Left hindlimb (tissue), 1 donor: ENCODE measurements at places on chromosomes 1 and 21.

DNA sequence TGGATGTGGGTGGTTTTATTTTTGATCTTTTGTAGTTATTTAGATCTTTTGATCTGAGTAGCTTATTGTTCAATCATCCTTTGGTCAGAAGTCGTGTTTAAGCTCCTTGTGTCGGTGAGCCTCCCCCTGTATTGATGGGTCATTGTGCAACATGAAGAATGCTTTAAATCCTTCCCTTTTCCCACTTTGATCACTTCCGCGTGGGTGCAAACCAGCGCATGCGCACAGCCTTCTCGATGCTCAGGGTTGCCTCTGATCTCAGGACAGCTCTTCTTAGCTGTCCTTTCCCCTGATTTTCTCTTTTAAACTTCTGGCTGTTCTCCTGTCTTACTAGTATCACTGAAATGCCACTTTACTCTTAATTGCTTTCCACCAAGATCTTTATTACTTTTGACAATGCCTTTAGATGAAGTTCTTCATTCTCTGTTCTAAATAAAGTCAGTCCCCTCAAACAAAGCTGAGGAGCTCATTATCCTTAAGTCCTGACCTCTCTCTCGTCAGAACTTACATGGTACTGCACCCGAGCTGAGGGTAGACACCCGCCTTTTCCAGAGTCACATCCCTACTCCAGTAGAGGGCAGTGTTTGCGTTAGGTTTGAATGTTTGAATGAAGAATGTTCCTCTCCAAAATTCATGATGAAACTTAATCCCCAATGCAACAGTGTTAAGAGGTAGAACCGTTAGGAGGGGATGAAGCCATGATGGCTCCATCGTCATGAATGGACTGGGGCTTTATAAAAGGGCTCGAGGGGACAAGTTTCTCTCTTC, 547.9 kb upstream of the TMPRSS15 start:
- DNase-seq = no peak

DNA sequence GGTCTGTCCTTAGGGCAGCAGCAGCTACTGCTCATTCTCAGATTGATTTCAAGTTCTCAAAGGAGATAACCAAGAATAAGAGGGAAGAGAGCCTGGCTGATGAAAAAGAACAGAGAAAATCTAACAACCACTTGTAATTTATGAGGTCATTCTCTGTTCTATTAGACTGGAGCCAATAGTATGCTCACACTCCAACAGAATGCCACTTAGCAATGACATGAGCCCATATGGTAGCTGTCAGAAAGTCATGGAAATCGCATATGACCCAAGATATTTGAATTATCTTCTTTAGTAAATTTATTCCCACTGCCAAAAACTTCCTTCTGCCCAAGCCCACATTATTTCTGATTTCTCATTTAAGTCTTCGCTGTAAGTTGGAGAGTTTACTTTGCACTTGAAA, 53.7 kb upstream of the PLA2G4A start:
- no peak for DNase-seq

DNA sequence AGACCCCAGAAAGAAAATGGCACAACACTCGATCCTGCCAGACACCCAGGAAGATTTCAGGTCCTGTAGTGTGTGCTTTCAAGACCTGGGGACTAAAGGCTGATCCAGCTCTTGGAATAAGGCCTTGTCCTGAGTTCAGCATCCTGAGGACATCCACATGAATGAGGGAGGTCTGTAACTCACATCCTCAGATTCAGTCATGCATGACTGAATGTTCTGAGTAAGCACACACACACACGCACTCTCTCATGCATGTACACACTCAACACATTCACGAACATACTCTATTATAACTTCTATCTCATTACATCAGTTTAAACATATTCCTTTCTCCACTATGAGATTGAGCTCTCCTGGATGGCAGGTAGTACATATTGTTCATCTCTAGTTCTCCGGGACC, 273.4 kb upstream of the BEND5 start:
- DNase-seq = no peak

GRCh38 chr1:29415861-29416260, 179.5 kb downstream of the PTPRU start:
- DNase-seq = no peak

DNA sequence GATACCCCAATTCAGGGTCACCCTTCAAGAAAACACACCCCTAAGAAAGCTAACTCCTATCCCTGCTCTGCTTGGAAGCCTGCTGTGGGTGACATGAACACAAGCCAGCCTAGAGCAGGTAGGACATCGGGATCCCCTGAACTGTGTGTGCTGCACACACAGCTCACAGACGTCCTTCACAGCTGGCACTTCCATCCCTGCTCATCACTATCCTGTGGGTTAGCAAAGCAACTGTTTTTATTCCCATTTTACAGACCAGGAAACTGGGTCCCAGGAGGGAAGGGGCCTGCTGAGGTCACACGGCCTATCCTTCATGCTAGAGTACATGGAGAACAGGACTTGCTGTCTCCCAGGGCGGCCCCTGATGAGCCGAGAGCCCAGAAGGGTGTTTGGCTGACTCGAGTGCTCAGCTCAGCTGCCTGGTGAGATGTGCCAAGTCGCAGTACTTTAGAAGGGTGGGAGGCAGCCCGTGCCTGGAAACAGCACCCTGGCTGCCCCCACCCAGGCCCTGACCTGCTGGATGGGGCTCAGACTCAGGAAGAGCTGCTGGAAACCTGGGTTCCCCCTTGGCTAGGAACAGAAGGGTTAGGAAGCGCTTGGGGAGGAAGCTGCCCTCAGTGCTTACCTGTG, 28.3 kb upstream of the BTG2 start:
- DNase-seq = no peak

- DNase-seq = no peak
Measured at GRCh38 chr1:7703321-7704213, 67.5 kb upstream of the VAMP3 start.
